ENCODE measurements at places on chromosomes 6 and 20.

DNA sequence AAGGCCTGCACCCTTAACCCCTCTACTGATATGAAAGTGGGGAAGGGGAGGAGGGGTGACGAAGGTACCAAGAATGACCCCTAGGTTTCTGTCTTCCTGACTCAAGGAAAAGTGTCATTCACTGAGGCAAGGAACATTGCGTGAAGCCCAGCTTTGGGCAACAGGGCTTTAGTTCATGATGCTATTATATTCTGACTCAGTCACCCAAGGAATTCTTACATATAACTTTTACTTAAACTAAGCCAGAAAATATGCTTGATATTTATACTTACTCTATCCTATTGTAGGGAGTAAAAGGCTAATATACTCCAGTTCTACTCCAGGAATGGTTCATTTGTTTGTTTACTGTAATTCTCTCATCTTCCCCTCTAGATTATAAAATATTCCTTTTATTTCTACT, 60.5 kb downstream of the DOP1A start:
- DNase-seq: no peak

DNA sequence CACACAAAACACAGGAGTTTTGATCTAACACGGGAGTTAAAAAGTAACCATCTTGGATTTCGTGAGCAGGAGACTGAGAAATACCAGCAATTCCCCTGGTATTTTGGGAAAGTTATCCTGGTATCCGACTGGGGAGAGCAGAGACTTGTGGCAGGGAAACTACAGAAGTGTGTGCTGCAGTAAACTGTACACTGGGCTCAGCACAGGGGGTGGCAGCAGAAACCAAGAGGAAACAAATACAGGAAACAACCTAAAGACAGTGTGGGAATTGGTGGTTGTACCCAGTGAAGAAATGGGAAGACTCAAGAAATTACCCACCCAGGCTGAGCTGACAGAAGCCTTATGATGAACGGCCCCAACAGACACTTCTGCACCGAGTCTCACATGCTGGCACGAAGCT, 109.8 kb downstream of the CHD6 start:
- no peak for DNase-seq

DNA sequence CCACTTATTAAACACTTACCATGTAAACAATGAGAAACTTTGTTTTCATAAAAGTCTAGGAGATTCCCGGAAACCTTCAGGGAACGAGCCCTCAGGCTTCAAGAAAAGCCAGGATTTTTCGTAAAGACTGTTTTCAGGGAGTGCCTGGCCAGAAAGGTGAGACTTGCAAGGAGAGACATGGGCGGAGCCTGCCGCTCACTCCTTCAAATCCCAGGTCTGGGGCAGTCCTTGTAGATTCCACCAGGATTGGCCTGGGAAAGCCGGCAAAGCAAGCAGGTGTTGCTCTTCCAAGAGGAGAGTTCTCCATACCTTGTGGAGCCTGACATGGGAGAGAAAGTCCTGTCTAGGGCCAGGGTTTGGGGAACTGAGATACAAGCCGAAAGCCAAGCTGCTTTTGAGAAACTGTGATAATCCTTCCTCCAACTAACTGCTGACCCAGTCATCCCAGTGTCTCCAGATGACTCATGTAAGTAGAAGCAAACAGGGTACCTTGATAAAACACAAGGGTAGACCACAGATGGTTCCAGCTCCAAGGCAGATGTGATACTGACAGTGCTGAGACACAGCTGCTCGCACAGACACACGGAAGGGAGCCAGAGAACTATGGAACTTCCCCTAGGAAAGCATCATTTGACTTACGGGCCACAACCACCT, 69.4 kb upstream of the NAA20 start:
- peak; percentile 50 for DNase-seq

- no peak for DNase-seq
These were observed 8.9 kb downstream of the ITPR3 start for GRCh38 chr6:33630014-33630413.

DNA sequence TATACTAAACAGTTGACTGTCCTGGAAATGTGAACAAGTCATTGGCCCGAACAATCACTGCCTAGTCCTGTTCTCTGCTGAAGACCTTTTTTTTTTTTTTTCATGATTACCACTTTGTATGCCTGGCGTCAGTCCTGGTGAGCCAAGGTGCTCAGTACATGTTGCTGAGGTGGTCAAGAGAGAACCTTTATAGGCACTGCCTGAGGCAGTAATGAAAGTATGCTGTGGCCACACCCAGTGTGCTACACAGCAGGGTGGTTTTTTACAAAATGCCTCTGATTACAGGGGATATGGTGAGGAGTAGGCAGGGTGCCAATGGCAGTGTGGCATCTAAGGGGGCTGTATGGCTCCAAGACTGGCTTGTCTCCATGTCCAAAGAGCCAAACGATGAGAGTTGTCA, 135.1 kb upstream of the ENPP5 start:
- DNase-seq: no peak

GRCh38 chr20:10800288-10800687, 126.5 kb upstream of the JAG1 start:
- DNase-seq: no peak

DNA sequence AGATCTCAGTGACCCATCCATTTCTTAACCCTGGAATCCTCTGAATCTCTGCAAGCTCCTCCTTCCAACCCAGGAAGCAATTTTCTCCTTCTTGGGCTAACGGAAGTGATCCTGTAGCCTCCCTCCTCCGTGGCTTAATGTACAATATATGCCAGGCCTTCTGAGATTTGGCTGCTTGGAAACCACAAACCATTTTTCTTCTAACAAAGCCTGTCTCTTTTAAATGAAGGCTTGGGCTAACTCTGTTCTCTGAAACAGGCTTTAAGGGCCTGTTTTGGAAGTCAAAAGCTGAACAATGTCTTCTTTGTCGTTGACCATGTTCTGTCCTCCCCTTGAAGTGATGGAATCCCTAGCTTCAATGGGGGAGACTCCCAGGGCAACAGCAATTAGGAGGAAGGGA, 14.9 kb downstream of the FYN start:
- no peak for DNase-seq

- no peak for DNase-seq
These were observed 92.8 kb upstream of the FOXC1 start for GRCh38 chr6:1516742-1517520.

DNA sequence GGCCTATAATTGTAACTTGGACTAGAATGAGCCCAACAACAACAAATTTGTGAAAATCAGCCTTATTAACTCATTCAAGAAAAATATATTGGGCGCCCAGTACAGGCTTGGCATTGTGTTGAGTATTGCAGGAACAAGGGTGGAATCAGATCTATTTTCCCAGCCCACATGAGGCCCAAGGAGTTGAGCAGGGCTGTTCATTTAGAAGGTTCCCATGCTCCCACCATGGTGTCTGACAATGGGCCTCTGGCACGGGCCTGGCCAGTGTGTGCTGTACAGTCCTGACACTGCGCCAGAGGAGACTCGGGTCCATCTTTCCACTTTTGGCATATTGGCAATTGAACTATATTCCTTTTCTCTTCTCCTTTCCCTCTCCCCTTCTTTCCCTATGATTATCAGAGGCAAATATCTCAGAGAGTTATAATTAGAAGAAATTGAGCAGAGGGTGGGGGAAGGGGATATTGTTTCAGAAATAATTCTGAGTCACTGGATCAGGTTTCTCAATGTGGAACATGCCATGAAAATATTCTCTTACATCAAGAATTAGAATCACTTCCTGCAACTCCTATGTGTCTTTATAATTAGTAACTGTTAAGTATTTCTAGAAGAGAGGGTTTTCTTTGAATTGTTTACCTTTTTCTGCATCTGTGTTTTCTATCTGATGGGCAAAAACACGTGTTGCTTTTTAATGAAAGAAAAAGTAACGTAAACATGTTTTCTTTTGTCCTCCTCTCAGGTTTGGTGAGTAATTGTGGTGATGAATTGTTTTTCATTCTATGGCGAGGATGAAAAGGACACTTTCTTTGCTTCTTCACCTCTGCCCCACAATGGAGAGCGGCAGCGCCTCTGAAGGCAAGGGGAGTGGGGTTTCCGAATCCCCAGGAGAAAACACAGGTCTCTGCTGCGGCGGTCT, 209.4 kb downstream of the FOXA2 start:
- no peak for DNase-seq

GRCh38 chr6:111602481-111603011, 3.1 kb downstream of the TRAF3IP2 start:
- DNase-seq: no peak

GRCh38 chr6:167154291-167154690, 3.5 kb downstream of the GPR31 start:
- no peak for DNase-seq

DNA sequence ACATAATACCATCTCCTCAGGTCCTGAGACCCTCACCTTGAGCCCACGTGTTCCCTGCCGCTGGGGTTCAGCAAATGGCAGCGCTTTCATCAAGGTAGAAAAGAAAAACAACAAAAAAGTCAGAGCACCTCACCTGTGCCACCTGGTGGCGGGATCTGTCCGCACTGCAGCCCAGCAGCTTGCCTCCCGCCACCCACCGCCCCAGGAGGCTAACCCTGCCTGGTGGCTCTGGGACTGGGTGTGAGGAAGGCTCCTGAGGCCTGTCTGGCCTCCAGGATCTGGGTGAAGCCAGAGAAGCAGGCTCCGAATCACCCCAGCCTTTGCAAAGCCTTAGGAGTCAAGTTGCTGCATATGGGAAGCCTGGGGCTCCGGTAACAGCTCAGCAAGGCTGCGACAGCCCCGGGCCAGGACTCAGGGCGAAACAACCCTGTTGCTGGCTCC, 270.8 kb downstream of the BMP7 start:
- no peak for DNase-seq
